ENCODE measurements at places on chromosomes 3 and 15.

GRCh38 chr3:172280406-172281051, 167.7 kb downstream of the GHSR start:
- peak; percentile 51 for DNase-seq

DNA sequence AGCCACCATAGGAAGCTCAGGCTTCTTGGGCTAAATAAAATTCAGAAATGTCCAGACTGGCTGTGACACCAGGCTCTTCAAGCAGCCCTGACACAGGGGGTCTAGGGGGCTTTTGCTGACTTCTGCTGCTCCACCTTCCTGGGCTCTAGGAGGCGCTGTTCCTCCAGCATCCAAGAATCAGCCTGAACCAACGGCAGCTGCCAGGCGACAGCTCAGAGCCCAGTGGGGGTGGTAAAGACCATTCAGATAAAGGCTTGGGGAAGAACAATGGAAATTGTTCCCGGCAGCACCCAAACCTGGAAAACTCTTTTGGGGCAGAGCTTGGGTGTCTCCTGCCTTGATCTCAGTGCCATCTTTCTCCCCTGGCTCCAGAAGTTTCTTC, 21.6 kb upstream of the PSTPIP1 start:
- DNase-seq = peak; percentile 43

DNA sequence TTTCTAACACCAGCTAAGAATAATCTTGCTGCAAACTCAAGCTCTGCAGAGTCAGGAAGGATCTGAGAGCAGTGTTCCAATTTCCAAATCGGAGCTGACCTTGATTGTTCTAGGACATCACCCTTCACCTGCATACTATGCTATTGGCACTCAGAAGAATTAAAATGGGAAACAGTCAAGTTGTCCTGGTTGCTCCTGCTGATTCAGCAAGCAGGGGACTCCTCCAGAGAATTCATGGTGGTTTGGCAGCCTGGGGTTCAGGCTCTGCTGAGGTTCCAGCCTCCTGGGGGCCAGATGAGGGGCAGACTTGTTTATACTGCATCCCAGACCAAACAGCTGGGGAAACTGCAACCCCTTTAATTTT, 213.7 kb upstream of the ADAMTS9 start:
- DNase-seq = no peak

- no peak for DNase-seq
These were observed 69.8 kb upstream of the BLM start for GRCh38 chr15:90647326-90647725.

DNA sequence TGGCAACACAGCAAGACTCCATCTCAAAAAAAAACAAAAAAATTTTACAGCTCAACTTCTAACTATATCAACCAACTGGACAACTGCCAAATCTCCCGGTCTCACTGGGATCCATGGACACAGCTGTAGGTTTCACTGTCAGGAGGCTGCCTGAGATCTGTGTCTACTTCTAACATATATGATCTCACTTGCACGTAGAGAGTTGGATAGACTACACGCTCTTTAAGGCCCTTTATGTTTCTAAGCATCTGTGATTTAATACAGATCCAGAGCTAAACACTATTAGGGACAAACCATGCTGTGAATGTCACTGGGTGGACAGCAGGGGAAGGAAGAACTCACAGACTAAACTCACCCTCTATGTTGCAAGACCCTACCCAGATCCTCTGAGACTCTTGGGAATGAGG, 13.0 kb upstream of the APOD start:
- no peak for DNase-seq

- DNase-seq = peak; percentile 31
These were observed 643 bp downstream of the CDAN1 start for GRCh38 chr15:42736178-42736792.

DNA sequence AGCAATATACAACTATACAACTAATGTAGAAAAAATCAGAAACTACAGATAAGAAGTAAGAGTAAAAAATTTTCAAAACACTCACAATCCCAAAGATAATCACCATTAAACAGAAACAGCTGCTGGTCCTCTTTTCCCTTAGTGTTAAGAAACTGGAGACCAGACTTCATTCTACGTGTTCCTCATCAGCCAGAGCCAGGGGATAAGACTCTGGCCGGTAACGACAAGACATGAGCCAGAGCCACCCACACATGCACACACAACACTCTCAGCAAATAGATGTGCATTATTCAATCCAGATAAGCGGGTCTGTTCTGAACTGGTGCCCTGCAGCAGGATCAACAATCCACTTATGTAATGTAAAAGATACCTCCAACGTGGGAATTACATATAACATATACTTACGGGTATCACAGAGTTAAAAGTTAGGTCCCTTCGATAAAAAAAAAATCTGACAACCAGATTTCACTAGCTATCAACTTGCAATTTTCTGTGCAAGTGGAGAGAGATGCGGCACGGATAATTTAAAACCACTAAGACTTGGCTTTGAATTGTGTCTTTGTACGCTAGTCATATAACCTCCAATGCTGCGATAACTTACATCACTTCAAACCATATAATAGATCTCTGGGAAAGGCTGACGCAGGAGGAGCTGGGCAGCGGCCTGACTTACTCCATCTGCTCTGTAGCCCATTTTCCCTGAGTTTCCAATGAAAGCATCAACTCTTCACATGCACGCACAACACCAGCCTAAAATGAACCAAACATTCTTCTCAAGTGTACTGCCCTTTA, 17.8 kb downstream of the PRICKLE2 start:
- peak; percentile 48 for DNase-seq

GRCh38 chr3:123818324-123818920, 65.7 kb downstream of the MYLK start:
- DNase-seq = no peak

DNA sequence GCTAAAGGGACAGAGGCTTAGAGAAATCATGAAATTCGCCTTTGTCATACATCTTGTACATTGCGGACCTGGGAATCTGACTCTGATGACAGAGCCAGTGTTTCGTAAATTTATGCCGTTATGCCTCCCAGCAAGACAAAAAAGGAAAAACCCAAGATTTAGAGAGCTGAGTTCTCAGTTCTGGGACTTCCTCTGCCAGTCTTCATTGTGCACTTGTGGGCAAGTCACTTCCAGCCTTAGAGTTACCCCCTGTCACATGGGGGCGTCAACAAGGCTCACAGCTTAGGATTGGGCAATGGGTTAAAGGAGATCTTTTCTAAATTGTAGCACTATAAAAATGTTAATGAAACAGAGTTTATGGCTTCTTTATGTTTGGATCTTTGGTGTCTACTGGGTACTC, 41.9 kb upstream of the MITF start:
- DNase-seq = no peak

DNA sequence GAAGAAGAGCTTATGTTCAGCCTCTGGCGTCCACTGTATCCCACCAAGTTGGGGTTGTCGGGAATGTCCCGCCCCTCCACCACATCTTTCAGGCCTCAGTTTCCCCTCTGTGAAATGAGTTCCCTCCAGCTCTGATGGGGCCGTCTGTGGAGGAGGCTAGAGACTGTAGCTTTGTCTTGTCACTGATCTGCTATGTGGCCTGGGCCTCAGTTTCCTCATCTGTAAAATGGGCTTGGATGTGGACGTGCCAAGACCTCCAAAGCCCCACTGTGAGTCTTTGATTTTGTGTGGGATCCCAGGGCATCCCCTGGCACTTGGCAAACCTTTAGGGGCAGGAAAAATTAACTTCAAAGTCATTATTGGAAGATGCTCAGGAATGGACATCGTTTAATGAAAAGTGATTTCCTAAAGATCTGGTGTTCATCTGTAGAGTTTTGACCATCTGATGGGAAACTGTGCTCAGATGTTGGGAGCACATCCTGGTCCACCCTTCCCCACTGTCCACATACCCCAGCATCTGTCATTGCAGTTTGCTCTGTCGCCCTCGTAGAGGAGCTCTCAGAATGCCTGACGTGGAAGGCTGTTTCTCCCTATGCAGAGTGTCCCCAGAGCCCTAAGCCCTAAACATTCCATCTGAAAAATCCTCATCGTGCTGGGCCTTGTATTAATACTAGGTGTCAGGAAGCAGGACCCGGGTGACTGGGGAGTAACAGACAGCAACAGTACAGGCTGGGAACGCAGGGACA, 28.5 kb downstream of the SLC6A6 start:
- DNase-seq = no peak

DNA sequence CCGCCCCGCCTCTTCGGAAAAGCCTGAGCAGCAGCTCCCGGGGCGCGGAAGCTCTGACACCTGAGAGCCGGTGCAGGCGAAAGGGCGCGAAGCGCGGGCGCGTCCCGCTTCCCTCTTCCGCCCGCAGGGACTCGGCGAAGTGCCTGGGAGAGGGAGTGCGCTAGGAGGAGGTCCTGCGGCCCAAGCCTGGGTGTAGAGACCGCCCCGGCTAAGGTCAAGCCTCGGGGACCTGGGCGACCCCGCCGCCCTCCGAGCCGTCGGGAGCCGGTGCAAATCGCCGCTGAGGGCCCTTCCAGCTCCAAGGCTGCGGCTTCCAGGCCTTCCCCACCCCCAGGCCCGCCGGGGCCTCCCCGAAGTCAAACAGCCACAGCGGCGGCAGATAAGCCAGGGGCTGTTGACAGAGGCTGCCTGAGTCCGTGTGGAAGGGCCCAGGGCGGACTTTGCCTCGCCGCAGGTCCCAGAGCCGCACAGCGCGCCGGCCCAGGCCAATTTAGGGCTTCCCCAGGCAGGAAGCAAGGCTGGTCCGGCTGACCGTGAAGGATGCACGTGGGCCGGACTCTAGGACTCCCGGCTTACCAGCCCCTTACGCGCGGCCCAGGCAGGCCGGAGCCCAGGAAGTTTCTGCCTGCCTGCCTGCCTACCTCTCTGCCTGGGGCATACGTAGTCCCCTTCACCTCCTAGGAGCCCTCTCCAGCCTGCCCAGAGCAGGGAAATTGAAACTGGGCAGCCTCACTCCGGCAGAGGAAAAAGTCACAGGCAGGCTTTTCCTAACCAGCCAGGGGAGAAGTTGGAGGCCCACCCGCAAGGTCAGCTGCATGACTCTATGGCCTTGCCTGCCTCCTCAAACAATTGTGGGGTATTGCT, 2.3 kb downstream of the ITPKA start:
- no peak for DNase-seq

DNA sequence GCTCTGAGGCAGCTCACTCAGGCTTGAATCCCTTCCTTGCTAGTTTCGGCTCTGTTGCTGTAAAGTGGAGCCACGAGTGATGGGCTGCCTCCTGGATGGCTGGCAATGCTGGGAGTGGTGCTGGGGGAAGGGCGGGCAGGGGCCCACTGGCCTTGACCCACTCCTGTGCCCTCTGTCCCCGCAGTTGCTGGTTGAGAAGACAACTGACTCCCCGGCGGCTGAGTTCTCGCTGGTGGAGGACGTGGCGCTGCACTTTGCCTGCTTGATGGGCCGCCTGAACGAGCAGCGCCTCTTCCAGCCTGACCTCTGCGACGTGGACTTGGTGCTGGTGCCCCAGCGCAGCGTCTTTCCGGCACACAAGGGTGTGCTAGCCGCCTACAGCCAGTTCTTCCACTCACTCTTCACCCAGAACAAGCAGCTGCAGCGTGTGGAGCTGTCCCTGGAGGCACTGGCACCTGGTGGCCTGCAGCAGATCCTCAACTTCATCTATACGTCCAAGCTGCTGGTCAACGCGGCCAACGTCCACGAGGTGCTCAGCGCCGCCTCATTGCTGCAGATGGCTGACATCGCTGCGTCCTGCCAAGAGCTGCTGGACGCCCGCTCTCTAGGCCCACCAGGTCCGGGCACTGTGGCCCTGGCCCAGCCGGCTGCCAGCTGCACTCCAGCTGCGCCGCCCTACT, 4.7 kb downstream of the ZBTB47 start:
- no peak for DNase-seq

GRCh38 chr15:99536422-99537040, 29.3 kb upstream of the MEF2A start:
- DNase-seq = peak; percentile 86

- DNase-seq = no peak
These were observed 84.0 kb downstream of the DUT start for GRCh38 chr15:48415036-48415886.

DNA sequence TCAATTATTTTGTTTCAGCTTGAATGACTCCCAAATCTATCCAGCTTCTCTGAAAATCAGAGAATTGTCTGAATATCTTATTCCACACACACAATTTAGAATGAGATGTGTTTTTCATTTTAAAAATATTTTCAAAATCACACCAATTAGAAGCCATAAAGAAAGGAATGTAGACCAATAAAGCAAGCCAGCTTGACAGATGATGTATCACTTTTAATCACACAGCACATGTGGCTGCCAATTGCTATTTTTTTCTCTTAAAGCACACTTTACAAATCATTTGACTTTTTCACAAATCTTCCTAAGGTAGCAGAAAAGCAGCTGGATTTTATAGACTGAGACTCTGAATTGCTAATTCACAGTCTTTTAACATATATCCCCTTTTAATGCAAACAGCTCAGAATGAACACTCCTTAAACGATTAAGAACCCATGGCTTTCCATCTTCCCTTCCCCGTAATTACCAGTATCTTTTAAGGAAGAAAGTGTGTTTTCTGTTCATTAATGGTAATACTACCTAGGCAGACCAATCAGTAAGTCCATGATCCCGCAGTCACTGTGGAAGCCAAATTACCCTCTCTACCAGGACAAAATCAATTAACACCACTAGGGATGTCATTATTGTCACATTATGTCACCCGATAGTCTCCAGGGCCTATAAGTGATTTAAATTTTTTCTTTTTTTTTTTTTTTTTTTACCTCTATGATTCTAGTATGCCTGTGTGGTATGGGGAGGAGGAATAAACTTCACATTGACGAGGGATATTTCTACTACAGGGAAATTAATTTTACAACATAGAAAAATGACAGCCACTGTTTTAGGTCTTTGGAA, 250.0 kb upstream of the VEPH1 start:
- DNase-seq = peak; percentile 36

GRCh38 chr3:166721466-166721865, 658.6 kb downstream of the ZBBX start:
- DNase-seq = no peak

DNA sequence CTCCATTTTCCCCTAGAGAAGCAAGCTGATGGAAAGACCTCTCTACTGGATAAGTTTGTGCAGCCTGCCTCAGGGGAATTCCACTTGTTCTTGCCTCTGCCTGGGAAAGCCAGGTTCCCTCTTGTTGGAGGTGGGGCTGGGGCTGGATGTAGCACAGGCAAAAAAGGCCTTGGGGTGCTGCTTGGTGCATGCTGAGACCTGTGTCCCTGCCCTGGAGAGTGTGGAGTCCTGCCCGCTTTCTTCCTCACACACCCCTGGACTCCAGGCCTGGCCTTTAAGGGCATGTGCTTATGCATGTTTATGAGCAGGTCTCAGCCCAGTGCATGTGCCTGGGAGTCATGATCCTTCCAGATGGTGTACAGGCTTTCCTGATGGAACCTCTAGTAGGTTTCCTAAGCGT, 23.5 kb upstream of the JMJD7 start:
- no peak for DNase-seq

GRCh38 chr15:66184492-66184891, 69.1 kb downstream of the MEGF11 start:
- DNase-seq = no peak

Data from AG08395 (cell line).